Trophoblast cell (in vitro differentiated cells and primary cell): ENCODE measurements at places on chromosomes 1 and 21.

DNA sequence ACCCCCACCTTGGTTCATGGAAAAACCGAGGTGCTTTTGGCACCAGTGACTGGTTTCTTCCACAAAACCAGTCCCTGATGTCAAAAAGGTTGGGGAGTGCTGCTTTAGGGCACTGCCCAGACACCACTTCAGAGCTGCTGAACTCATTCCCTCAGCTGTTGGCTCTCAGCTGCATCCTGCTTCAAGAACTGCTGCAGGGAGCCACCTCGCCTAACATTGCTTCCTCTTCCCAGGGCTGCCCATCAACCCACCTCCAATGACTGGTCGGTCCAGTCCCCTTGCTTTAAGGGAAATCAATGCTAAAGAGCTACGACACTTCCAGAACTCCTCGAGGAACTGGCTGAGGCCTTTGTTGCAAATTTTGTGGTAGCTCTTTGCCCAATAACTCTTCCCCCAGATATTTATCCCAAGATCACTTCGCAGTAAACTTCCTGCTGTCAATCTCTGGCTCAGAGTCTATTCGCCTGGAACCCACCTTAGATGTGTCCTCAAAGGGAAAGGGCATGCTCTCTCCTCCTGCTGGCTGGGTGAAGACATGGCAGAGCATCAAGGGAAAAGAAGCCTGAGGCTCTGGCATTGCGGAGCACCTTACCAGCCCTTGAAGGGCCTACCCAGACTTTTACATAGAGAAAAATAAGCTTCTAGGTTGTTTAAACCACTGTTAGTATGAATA lies 29.0 kb downstream of the C1orf52 start:
- no peak for DNase-seq

GRCh38 chr1:230627767-230628166 lies 14.5 kb upstream of the COG2 start:
- DNase-seq = no peak

DNA sequence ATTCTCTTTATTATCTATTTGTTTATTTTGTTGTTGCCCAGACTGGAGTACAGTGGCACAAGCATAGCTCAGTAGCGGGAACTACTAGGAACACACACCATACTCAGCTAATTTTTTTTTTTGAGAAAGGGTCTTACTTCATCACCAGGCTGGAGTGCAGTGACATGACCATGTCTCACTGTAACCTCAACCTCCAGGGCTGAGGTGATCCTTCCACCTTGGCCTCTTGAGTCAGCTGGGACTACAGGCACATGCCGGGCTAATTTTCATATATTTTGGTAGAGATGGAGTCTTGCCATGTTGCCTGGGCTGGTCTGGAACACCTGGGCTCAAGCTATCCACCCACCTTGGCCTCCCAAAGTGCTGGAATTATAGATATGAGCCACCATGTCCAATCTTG lies 5.3 kb upstream of the TXNIP start:
- DNase-seq = no peak

- DNase-seq = no peak
These were observed 15.3 kb downstream of the RHEX start for GRCh38 chr1:206068314-206068713.

DNA sequence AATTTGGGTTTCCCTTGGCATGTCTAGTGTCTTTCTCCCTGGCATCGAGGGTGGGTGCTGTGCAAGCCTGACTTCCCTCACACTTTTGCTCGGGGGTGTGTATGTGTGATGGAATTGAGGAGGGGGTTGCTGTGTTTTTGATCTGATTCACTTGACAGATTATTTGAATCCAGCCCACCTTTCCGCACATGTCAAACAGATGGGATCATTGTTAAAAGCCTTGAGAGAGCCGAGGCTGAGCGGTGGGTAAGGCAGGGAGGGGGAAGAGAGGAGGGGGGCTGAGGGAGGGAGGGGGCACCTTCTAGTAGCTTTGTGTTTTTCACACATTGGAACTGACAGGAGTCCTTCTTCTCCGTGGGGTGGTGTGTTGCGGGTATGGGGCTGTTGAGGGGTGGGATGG lies 90.0 kb downstream of the PAPPA2 start:
- no peak for DNase-seq

GRCh38 chr1:50521703-50522102 lies 98.5 kb upstream of the DMRTA2 start:
- no peak for DNase-seq

DNA sequence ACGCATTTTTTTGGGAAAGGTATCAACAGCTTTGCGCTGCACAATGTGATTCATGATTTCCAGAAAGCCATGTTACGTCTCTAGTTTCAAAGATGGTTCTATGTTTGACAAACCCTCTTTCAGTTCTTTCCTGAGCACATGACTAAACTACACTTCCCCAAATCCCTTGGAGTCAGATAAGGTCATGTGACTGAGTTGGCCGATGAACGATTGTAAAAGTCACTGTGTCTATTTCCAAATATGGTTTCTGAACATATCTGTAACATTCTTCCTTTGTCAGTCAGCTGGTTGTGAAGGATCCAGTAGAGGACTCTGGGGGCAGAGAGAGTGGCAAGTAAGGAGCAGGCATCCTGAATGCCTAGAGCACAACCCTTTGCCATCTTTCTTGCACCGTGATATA lies 35.4 kb downstream of the TMPRSS15 start:
- DNase-seq = no peak

DNA sequence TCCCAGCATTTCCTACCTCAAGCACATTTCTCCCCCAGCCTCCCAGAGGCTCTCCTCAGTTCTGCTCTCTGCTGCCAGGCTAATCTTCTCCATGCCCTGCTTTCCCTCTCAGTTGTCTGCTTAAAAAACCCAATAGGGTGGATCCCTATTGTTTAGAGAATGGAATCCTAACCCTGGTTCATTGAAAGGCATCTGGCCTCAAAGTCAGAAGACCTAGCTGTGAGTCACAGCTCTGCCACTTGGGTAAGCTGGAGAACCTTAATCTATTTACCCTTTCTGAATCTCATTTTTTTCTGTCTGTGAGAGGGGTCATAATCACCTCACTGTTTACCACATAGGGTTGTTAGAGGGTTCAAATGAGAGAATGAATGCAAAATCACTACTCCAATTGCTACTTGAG lies 12.5 kb upstream of the MYOC start:
- no peak for DNase-seq

- DNase-seq = no peak
These were observed 124.5 kb downstream of the DNM3 start for GRCh38 chr1:171965777-171966176.

DNA sequence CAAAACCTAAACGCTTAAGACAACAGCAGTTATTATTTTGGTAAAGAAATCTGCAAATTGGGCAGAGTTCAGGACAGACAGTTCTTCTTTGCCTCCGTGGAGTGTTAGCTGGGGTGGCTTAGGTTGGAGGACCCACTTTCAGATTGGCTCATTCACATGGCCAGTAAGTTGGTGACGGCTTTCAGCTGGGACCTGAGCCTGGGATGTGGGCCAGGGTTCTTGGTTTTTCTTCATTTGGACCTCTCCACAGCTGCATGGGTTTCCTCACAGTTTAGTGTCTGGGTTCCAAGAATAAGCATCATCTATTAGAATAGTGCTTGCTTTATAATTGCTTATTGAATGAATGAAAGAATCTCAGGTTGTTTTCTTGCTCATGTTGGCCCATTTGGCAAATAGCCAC lies 72.2 kb downstream of the ATF6 start:
- no peak for DNase-seq

GRCh38 chr1:162670928-162671663 lies 38.8 kb downstream of the DDR2 start:
- DNase-seq = no peak

DNA sequence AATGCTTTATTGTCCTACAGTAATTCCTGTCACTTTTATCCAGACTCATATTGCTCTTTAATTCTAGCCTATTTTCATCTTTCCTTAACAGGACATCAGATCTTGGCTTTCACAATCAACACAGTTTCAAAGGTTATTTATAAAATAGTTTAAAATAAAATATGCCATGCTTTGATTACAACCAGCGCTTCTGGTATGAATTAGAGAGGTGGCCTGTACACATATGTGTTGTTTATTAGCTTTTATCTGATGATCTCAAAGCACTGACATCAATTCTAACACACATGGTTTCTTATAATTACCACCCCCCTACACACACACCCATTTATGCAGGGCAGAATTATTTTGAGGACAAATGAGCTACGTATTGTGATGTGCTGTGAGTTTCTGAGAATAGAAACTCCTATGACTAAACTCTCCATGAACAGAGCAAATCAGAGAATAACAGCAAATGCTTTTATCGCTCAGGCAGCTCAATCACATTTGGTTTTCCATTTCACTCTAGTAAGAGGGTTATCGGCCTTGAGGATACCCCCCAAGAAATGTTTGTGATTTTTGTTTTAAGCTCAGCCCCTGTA lies 18.0 kb downstream of the CD247 start:
- no peak for DNase-seq

DNA sequence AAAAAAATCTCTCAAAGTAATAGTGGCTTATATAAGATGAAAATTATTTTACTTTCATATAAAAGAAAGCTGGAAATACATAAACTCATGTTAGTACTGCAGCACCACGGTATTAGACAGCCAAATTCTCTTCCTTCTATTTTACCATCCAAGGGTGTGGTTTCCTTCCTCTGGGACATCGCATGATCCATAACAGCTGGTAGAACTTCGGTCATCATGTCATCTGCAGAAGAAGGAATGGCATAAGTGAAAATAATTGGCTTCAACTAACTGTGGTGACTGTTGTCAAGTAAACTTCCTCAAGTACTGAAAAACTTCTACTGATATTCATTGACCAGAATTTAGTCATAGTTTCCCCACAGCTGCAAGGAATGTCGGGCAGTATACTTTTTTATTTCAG lies 28.3 kb upstream of the IFI44L start:
- DNase-seq = no peak

DNA sequence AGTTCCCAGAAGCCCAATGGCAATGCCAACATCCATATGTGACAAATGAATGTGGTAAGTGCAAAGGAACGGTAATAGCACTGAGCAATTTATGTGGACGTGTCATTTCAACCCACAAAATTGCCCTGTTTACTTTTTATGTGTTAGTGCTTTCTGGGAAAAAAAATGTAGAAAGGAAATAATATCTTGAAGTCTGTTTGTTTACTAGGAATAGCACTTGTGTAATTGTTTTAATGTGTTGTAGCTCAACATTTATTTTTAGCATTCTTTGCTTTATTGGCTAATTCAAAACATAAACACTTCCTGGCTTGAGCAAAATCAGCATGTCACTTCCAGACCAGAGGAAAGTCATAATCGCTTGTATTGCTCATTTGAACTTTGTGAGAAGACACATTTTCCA lies 224.8 kb upstream of the KCNK2 start:
- no peak for DNase-seq
